ENCODE measurements at places on chromosomes 12 and 14. TPM values are rescaled to one million over a fixed set of nuclear protein-coding genes. Genes with fewer than 3 reads are reported as not detected.

GRCh38 chr12:24895612-24896011 lies 53.3 kb downstream of the BCAT1 start:
- DNase-seq = no peak

GRCh38 chr12:18521461-18521860 lies 216.4 kb downstream of the PLCZ1 start:
- DNase-seq = no peak

The YEATS4 gene
- total RNA-seq = 12.7 TPM

DNA sequence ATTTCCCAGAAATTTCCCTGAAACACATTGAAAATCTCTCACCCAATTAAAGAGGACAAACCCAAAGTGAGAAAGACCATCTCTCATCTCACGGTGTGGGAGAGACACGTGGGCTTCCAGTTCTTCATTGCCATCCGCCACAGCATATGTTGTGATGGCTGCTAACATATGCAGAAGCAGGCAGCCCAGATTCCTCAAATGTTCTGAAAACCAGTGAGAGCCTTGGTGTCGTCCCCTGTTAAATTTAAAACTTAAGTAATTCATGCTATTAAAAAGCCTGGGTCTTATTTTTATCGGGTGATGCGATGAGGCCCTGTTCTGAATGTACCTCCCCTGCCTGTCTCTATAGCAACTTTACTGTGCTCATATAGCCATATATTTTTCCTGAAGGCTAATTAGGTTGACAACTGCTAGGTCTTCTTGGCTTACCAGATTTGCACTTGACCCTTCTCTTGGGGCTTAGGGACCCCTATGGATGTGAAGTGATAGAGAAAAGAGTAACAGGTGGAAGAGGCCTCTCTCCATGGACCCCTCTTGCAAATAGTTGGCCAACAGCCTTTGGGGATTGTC lies 2.8 kb upstream of the FGF6 start:
- DNase-seq = no peak

DNA sequence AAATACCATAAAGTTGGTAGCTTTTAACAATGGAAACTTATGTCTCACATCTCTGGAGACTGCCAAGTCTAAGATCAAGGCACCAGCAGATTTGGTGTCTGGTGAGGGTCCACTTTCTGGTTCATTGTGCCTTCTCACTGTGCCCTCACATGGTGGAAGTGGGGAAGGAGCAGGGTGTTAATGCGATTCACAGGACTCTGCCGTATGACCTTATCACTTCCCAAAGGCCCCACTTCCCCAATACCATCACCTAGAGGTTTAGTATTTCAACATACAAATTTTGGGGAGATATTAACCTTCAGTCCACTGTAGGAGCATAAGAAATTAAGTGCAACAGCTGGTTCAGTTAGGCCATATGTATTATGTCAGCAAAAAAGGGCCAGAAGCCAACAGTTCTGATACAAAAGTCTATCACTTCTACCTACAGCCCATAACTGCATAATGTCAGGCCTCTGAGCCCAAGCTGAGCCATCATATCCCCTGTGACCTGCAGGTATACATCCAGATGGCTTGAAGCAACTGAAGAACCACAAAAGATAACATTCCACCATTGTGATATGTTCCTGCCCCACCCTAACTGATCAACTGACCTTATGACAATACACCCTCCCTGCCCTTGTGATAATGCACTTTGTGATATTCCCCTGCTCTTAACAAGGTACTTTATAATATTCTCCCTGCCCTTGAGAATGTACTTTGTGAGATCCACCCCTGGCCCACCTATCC lies 24.7 kb downstream of the DDHD1 start:
- no peak for DNase-seq

DNA sequence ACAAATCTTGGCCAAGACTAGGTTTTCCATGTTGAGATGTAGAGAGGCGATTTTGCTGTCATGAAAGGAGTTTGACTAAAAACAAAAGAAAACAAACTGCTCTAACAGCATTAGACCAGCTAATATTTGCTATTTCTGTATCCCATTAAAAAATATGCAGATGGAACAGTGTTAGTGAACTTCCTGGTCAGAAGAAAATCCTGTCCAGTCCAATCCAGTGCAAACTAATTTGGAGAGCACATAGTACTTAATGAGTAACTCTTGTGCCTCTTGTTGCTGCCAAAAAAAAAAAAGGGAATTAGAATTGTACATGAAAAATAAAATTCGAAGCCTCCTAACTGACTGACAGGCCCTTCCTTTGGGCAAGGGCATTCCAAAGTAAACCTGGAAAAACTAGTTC lies 298.8 kb downstream of the ETNK1 start:
- no peak for DNase-seq

DNA sequence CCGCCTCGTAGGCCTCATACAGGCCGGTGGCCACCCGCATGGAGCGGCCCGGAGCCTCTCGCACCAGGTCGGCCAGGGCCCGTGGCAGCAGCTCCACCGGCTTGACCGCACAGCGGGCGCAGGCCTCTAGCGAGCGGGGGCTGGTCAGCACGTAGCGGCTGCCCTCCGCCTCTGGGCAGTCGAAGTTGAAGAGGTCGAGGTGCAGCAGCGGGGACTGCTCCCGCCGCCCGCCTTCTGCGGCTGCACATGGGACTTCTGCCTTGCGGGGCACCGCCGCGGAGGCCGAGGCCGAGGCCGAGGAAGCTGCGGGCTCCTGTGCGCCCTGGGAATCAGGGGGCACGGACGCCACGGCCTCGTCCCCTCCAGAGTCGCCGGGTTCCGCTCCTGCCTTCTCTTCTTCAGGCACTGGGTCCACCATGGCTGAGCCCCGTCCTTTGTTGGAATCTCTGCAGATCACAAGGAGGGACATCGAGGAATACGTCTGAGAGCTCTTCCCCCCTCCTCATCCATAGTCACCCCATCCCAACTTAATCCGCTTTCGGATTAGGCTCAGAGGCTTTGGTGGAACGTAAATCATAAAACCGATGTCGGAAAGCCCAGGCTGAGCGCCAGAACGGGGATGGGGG lies 1.4 kb downstream of the CCDC177 start:
- no peak for DNase-seq

The KRT77 gene
- total RNA-seq = not detected

DNA sequence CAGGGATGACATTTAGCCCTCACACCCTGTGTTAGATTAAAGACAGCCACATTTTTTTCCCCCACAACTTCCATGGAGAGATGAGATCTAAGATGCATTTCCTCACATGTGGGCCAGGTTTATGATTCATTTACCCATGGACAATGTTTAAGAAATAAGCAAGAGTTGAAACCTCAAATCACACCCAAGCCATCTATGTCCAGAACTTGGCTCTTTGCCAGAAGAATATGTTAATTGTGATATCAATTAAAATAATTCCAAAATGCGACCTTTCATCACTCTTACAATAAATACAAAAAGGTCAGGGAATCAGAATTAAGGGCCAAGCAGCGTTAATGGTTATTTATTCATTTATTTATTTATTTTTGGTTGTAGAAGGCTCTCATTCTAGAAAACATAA lies 1376.9 kb upstream of the TMEM132C start:
- DNase-seq = no peak

- no peak for DNase-seq
These were observed 53.4 kb upstream of the PTHLH start for GRCh38 chr12:28025821-28026505.

The PELI2 gene
- total RNA-seq = 26.0 TPM

The DRAM1 gene
- 19.2 TPM for total RNA-seq

The NR2C1 gene
- total RNA-seq = 26.6 TPM

DNA sequence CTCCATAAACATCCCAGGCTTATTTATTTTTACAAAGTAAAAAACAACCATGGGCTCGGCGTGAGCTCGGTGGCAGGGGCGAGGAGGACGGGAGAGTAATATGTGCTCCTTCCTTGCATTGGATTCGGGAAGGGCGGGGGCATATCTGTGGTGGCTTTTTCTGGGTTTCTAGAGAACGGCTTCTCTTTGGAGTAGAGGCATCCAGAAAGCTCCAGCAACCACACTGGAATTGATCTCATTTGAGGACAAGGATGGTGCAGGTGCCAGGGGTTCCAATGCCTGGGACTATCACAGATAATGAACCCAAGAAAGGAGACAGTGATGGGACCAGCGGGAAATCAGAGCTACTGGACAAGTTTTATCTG lies 18.9 kb downstream of the ADGRD1 start:
- DNase-seq = no peak

The YBX3 gene
- 159 TPM for total RNA-seq

The TAS2R42 gene
- not detected for total RNA-seq

DNA sequence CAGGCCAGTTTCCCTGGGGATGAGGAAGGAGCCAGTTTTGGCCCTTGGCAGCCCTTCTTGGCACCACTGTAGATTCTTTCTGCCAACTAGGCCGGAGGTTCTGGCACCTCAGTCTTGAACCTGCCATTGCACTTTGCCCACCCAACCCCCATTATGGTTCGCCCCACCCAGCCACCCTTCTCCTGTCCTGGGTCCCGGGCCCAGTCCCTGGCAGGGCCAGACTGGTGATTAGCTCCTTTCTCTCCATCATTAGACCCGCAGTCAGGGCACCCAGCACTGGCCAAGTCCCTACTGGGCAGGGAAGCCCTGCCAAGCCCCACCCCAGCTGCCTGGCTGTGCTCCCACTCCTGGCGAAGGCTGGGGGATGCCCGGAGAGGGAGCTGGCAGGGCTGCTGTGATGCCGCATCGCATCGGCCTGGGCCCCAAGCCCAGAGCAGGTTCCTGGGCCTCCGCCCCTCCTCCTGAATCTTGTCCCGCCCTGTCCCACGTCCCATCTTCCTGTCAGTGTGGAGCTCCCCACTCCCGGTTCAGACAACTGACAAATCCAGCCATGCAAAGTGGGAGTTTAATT lies 9.8 kb downstream of the FAM222A start:
- peak; percentile 77 for DNase-seq

- DNase-seq = no peak
These were observed 397.3 kb downstream of the ZFP36L1 start for GRCh38 chr14:68395604-68396003.

The FLRT2 gene
- 20.5 TPM for total RNA-seq

GRCh38 chr12:89862511-89863445 lies 154.1 kb upstream of the ATP2B1 start:
- DNase-seq = peak; percentile 25

Measured in mucosa of gallbladder (tissue), 1 donor.